Activated CD8-positive, alpha-beta memory T cell treated with anti-CD3 and anti-CD28 coated beads for 24 hours (primary cell): ENCODE measurements at places on chromosomes 4 and X.
A peak's percentile ranks its signal among the peaks of the same experiment; 100 is the strongest.

- no peak for DNase-seq
Measured at GRCh38 chr4:38449506-38450174, 214.4 kb upstream of the KLF3 start.

GRCh38 chr4:158726633-158727032, 3.4 kb upstream of the PPID start:
- no peak for DNase-seq

GRCh38 chr4:182971702-182972101, 54.5 kb upstream of the DCTD start:
- no peak for DNase-seq

DNA sequence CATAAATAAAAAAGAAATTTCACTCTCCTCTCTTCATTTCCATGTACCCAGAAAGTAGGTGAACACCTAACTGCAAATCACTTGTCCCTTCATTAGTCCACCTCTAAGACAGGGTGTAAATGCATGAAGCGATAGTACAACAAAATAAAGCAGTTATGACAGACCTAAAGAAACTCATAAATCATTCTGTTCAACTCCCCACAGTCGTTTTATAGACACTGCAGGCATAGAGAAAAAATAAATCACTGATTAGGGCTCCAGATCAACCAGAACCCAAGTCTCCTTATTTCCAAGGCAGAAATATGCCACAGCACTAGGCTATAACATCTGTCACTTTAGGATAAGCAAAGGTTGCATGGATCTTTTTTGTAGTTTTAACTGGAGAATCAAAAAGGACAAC, 3.0 kb downstream of the RASGEF1B start:
- no peak for DNase-seq

DNA sequence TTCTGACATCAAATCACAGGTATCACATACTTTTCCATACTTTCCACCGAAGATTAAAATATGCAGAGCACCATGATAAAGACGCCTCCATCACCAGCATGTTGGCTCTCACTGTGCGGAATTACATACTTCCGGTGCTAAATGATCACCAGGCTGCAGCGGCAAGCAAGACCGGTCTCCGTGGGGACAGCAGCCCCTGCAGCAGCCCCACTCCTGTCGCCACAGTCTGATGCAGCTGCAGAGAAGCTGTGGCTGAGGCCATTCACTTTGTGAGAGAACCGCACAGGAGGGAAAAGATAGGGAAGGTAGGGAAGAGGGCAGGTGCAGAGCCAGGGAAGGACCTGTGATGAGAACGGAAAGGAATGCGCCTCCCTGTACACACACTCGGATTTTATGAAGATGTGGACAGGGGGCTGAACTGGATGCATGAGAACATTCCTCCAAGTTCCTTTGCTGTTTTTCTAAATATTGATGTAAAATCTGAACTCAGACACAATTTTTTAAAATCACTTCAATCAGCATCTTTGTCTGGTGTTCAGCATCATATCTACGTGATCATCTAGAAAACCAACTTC, 38.3 kb downstream of the AFAP1 start:
- no peak for DNase-seq

GRCh38 chr4:13478707-13479106, 5.4 kb downstream of the RAB28 start:
- DNase-seq, result no peak

DNA sequence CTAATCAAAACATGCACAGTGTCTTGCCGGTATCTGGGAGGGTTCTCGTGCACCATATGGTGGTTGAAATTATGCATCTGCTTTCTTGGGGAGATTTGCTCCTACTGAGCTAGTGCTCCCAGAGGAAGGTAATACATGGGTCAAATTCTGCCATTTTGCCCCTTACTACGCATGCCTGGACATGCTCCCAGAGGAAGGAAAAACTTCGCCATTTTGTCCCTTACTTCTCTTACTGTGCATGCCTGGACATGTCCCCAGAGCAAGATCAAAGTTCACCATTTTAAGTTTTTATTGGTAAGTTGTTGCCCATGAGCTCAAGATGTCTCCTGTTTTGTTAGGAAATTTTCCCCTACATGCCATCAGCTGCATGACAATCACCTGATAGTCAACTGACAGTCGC, 252.1 kb upstream of the KLHL4 start:
- DNase-seq, result no peak

DNA sequence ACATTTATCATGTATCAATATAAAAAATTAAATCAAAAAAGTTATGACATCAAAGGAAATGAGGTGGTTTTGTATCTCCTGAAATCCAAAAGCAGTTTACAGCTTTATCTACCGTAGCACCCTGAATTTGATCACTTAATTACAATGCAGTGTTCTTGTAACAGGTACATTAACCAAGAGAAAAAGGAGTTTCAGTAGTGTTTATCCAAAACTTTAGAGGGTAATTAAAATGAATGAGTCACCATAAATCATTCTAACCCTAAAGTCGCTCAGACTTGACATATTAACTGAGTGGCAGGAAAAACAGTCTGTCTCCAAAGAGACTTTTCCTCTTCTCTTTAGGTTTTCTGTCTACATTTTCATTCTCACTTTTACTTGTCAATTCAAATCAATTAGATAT, 907.6 kb upstream of the EPHA5 start:
- DNase-seq, result no peak

- DNase-seq, result no peak
Measured at GRCh38 chr4:66284991-66285451, 614.7 kb upstream of the EPHA5 start.

DNA sequence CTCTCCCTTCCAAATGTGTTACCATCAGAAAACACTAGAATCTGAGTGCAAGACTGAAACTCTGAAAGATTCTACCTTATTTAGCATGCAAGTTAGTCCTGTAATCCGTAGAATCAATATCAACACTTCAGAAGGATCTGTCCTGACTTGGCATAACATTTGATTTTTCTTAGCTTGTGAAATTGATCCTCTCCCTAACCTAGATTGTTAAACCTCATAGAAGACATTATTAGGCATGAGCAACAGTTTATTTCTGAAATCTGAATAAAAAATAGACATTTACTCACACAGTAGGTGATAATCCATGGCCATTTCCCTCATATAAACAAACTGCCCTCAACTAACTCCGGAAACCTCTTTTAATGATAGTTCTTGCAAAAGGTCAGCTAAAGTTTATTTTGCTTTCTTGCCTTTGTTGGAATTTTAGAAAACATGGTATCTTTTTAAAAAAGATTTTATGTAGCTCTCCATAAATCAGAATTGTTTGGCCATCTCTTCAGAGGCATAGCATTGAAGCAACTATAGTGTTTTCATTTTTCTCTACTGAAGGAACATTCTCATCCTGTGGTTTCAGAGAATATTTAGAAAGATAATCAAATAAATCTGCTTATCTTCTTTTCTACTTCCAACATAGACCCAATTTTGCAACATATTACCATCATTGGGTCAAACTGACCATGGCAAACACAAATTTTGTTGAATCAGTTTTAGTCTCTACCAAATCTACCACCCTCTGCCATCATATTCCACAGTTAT, 38.5 kb upstream of the PDLIM5 start:
- DNase-seq, result no peak

DNA sequence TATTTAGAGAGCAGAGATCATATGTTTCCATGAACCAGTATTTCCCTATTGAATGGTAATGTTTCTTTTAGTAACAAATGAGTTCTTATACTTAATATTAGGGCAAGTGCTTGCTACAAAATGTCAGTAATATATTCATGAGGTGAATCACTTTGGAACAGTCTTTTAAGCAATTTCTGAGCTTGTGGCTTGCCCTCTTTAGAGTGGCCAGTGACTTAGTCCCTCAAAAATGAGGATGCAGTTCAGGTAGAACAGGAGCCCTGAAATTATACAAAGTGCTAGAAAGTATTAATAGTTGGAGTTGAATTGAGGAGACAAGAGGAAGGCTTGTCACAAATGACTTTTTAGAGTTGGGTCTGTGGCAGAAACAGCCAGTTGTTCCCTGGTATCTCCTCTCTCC, 53.4 kb upstream of the PITX2 start:
- no peak for DNase-seq

DNA sequence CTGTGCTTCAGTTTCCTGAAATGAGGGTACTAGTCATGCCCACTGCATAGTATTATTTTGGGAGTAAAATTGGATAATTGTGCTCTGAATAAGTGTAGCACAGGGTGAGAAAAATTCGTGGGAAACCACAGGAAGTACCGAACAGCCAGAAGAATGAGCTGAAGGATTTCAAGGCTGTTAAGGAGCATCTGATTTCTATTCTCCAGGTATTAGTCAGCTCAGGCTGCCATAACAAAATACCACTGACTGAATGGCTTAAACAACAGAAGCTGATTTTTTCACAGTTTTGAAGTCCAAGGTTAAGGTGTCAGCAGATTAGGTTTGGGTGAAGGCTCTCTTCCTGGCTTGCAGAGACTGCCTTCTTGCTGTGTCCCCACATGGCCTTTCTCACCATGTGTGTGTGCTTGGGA, 41.9 kb downstream of the WWC2 start:
- DNase-seq, result no peak

- DNase-seq, result no peak
Measured at GRCh38 chrX:106716463-106716862, 10.0 kb upstream of the RNF128 start.

DNA sequence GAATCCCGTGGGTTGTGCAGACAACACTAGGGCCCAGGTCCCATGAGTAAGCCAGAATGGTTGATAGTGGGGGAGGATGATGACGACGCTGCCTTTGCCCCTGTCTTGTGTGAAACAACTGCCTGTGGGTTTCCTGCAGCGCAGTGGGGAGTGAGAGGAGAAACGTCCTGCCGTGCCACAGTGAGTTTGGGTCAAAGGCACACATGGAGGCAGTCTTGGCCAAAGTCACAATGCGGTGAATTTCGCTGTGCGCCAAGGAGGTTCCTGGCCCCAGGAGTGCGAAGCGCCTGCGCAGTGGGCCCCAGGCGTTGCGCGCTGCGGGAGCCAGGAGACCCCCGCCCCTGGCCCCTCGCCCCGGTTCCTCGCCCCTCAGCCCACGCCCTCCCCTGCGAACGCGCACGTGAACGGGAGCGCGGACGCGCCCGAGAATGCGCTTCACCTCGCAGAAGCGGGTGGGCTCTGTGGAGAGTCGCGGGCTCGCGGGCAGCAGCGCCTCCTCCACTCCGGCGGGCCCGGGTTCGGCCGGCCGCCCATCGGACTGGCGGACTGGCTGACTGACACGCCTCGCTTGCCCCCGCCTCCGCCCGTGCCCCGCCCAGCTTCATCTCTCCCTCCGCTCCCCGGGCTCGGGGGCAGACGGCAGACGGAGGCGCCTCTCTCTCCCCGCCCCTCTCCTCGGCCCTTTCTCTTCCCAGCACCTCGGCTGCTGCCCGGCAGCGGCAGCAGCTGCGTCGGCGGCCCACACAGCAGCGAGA, at the start of gene NUDT10:
NUDT10 (plus strand) TSS at position 635 of the 755 bp plus-strand sequence. CDS start 144 bp downstream, outside the sequence.
- peak; percentile 75 for DNase-seq

DNA sequence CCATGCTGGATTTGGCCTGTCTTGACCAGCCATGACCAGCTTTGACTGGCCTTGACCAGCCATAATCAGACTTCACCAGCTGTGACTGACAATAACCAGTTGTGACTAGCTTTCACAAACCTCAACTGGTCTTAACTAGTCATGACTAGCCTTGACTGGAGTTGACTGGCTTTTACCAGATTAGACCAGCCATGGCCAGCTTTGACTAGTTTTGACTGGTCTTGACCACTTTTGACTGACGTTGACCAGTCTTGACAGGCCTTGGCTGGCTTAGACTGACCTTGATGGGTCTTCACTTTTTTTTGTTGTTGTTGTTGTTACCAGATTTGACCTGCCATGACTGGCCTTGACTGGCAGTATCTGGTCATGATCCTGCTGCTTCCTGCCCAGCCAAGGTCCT, 67.4 kb downstream of the RLIM start:
- DNase-seq, result no peak

DNA sequence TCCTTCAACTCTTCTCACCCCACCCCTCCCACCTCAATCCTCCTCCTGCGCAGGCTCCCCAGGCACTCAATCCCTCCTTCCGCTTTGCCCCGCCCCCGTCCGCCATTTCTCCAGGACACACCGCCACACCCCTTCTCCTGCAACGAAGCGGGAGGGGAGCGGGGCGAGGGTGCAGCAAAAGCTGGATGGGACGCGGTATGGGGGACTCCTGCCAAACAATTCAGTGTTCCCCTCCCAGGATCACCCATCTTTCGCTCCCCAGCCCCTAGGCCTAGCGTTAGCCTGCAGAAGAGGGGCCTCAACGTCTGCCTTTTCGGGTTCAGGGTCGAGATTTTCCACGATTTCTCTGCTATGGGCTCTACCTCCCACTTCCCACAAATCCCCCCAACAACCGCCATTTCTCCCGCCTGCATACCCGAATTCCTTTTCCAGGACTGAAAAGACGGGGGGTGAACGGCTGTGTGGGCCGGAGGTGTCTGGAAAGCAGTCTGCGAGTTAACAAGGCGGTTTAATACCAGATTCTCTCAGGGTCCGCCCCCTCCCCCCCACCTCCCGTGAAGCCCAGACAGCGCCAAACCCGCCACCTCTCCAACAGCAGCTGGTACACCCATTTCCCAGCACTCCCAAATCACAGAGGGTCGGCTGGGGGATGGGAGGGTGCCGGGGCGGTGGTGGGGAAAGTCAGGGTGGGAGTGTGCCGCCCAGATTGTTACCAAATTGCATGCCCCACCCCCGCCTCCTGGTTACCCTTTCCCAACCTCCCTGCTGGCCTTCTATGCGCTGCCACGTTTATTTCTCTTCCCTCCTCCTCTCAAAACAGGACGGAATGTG, 774 bp downstream of the ARMCX2 start:
- peak; percentile 79 for DNase-seq

DNA sequence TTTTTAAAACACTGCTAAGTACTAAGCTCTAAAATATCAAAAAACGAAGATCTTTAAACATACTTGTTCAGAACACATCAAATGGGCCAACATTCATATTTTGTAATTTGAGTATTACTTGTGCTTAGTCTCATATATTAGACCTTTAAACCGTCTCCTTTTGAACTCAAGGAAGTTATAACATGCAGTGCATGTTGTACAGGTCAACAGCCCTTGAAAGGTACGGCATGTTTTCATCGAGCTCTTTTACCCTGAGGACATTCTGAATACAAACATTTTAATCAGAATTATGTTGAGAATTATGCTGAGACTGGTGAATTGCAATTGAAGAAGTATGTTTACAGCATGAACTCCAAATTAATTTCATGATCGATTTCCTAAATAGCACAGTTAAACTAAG, 7.0 kb upstream of the ASB11 start:
- no peak for DNase-seq

- no peak for DNase-seq
Measured at GRCh38 chr4:80809039-80809729, 221.3 kb upstream of the BMP3 start.

DNA sequence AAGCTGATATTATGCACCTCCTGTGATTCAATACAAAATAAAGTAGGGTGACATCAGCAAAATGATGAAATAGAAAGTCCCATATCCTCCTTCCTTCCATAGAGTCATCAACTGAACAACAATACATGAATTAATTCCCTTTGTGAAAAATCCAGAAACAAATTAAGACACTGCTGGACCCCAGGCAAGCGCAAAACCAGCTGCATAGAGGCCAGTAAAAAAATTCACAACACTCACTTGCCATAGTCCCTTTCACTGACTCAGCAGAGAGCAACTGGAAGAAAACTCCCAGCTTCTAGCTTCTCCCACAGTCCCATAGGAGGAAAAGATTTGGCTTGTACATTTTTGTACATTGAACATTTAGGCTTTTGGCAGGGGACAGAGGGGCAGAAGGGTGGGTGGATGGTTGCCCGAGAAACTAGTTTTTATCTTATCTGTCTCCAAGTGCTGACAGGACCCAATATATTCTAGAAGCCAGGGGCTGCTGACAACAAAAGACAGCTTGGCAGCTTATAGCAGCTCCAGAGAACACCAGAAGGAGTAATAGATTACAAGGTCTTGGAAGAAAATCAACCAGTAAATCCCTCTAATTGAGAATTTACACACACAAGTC, 124.6 kb downstream of the NDST3 start:
- DNase-seq, result no peak
